ENCODE measurements at places on chromosomes 7 and 10.

GRCh38 chr10:24858288-24859270 is 93.8 kb downstream of the PRTFDC1 start:
- no peak for DNase-seq

- DNase-seq: no peak
Measured at GRCh38 chr7:70596598-70596913, 535.4 kb upstream of the GALNT17 start.

DNA sequence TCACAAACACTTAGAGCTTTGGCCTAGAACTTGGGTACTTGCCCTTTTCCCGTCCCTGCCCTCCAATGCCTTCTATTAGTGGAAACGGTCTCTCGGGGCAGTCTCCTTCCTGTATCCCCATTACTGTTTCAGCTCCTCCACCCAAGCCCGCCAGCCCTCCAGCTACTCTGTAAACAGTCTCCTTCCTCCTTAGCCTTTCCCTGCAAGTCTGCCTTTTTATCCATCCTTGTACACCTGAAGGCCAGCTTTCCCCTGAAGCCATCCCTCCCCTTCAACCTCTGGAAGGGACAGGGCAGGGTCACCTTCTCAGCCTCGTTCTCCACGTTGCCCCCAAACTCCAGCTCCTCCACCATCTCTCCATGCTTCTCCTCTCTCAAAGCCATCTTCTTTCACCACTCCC is 108.1 kb upstream of the ZNF746 start:
- DNase-seq: no peak

GRCh38 chr10:94963901-94964300 is 25.4 kb downstream of the CYP2C9 start:
- DNase-seq: no peak

DNA sequence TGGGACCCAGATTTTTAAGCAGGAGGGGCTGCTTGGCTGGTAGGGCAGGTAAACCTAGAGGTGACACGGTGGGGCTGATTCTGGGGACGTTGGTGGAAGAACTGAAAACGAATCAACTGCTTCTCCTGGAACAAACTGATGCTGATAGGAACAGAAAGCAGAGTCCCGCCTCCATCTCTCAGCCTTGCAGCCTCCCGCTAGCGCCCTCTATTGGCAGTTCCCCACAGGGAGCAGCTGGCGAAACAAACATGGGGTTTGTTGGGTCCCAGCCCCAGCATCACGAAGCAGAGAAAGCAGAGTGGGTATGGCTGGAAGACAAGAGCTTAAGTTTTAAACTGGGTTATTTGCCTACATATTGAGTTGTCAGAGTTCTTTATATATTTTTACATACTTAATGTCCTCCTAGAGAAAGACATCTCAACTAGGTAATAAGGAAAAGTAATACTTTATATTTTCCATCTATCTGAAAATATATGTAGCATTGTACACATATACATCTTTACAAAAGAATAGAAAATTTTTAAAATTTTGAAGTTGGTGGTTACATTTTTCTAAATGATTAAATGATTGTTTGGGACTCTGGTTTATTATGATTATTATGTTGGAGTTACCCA is 42.3 kb upstream of the FOXI2 start:
- DNase-seq: no peak

- no peak for DNase-seq
Measured at GRCh38 chr10:123442901-123443300, 223.3 kb upstream of the GPR26 start.

- no peak for DNase-seq
Measured at GRCh38 chr10:131061216-131061615, 250.3 kb downstream of the TCERG1L start.

DNA sequence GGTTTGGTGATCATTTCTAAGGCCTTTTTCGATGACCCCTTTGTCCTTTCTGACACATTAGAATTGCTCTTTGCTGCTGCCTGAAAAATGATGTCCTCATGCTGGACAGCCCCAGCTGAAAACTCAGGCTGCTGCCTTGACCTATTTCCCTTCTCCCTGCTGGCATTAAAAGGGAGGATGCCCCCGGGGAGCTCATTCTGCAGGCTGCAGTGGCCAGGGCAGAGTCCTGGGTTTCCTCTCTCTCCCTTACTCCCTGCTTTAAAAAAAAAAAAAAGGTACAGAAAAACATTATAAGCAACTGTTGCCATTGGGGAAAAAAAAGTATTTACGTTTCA is 35.4 kb downstream of the LRRC4 start:
- DNase-seq: no peak

DNA sequence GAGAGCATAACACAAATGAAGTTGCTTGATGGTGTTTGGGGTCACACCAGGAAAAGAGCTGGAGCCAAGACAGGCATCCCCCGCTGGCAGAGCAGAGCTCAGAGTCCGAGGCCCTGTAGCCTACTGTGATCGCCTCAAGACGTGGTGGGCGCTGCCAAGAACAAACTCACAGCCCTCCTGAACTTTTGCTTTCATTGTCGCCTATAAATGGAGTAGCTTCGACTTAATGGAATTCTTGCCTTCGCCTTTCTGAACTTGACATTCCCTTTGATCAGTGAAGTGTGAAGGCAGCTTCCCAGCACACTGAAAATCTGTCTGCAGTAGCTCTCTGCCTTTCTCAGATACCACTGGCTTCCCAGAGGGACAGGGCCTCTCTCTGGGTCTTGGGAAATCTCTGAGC is 21.3 kb downstream of the CPXM2 start:
- DNase-seq: no peak

- no peak for DNase-seq
Measured at GRCh38 chr10:119448628-119449584, 93.6 kb downstream of the RGS10 start.

DNA sequence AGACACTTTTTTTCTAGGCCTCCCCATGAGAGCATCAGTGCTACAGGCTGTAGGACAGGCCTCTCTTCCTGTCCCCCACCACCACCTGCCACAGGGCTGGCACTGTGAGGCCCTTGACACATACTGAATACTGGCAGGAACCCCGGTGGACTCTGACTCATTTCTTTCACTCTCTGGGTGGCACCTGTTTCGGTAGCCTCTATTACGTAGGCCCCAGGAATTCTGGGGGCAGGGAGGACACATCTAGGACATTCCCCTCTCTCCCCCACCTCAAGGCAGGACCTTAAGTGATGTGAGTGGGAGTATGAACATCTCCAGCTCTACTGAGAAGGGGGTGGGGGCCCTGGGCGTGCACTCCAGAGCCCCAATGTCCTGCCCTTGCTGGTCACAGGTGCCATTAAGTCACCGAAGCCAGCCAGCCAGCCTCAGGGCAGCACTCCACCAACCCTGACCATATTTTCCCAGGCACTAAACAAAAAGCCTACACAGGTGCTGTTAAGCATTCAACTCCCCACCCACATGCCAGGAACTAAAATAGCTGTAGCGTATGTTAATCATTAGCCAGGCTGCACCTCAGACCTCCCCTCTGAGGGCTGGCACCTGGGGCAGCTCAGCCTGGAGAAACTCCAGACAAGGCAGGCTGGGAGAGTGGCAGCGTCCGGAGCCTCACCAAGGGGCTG is 8.9 kb downstream of the ANXA11 start:
- DNase-seq: no peak

GRCh38 chr7:14403587-14403986 is 414.1 kb upstream of the ETV1 start:
- no peak for DNase-seq

- no peak for DNase-seq
Measured at GRCh38 chr7:20927976-20928375, 141.3 kb upstream of the SP8 start.

GRCh38 chr10:33164060-33164709 is 170.3 kb downstream of the NRP1 start:
- DNase-seq: no peak

DNA sequence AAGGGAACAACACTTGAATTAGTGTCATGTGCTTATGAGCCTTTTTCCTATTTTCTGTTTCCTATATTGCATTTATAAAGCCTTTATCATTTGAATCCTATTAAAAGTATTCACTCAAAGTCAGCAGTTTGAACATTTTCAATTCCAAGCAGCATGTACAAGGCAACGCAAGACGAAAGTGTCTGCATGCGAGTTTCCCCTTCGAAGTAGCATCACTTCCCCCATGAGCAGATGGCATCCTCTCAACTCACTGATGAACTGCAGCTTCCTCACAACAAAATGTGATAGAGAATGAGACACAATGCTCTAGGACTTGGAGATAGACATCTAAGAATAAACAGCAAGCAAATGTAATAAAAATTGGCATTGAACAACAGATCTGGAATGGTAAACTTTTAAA is 270.7 kb downstream of the PRPF18 start:
- DNase-seq: no peak

GRCh38 chr10:88254091-88254490 is 329.0 kb downstream of the RNLS start:
- no peak for DNase-seq

DNA sequence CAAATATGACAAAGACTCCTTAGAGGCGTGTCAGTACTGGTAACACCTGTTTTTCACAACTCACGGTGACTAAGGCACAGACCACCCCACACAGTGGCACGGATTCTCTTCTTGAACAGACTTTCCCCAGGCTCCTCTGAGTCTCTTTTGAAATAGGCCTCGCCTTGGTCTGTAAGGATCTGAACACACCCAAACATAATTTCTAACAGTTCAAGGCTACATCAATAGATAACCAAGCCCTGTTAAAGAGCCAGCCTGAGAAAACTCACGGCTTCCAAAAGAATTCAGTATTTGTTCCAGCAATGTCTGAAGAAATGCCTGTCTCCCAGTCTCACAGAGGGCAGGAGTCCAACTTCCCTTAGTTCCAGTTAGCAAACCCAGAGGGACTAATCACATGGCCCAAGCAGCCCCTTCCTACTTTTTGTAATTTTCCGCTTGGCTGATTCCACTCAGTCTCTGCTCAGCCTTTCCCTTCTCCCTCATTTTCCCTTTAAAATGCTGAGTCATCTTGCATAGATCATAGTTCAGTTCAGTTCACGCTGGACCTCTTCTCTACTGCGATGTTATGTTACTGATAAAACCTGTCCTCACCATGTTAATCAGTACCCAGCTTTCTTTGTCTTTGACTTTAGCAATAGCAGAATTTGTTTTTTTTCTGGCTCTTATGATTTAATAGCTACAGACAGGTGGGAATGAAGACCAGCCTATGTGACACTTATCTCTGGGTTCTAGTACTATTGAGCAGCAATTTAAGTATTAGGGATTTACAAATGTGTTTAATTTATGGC is 22.6 kb upstream of the AKR1C3 start:
- DNase-seq: no peak

GRCh38 chr10:34748767-34749166 is 66.3 kb downstream of the PARD3 start:
- no peak for DNase-seq

DNA sequence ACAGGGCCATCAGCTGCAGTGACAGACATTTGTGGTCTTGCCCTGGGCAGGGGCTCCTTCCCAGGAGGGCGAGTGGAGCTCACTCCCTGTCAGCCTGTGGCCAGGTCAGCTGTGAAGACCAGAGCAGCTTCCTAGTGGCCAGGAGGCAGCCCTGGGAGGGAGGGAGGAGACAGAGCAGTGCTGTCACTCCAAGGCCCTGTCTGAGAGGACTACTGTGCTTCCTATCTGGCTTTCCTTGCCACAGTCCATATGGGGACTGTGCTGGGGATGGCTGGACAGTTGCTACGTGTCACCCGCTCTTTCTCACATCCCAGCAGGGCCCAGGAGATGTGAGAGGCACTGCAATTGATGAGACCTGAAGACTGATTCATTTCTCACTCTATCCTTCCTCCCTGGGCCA is 15.2 kb upstream of the ADCYAP1R1 start:
- DNase-seq: no peak

- DNase-seq: no peak
Measured at GRCh38 chr10:129233351-129234148, 233.5 kb upstream of the MGMT start.

DNA sequence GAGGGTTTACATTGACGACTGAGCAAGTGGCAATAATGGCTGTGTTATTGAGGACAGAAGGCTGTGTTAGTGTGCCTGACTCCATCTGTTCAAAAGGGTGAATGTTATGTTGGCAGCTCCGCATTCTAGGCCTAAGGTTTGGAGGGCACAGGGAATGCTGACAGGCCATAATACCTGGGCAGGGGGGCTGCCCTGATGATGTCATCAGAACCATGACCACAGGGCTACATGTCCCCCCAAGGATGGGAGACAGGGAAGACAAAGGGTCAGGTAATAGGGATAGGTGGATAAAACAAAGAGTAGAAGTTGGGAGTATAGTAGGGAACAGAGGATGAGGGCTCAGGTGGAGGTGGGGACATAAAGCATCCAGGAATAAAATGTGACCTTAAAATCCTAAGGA is 1.8 kb upstream of the PPP3CB start:
- no peak for DNase-seq

DNA sequence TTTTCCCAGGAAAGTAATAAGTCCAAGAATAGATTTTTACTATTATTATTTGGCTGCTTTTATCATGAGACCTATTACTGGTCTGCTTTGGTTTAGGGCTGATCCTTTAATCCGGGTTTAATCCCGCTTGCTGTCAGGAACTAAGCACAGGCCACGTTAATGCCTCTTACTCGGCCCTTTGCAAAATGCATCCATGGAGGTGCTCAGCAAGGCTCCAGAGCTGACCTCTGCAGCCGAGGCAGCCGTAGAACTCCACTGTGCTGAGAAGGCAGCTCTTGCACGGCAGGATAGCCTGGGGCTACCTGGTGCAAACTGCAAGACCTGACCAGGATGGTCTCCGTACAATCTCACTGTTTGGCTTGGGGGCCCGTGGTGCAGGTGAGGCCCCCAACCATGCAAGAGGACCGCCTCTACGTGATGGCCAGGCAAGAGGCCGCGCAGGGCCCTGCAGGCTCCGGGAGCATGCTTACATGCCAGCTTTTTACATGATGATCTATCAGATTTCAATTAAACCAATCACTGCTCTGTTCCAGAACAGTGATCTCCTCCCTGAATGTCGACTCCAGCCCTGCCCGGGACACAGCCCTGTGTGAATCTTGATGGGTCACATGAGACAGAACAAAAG is 10.4 kb upstream of the CALML3 start:
- DNase-seq: no peak

DNA sequence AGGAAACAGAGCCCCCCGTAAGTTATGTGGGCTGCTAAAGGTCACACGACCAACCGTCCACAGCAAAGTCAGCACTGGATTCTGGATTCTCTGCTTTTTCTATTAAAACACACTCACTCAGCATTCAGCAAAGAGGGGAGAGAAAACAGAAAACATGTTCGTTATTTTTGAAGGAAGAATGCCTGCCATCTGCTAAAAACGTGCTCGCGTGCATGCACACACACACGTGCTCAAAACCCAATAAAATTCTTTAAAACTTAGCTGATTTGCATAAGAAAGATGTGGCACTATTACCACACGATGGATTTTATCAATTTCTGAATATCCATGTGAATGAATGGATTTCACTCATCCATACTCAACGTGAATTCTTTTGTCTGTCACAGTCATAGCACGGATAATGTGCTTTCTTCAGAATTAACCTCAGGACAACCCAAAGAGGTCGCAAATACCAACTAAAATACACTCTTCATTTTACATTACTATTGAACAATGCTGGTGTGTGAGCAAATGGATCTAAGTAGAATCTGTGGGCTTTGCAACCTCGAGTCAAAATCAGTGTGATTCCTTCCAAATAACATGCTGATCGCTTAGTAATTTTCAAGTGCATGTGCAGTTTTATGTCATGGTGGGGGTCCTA is 40.8 kb downstream of the NRP1 start:
- no peak for DNase-seq

Data from stimulated activated CD4-positive, alpha-beta T cell treated with anti-CD3 and anti-CD28 coated beads, TNF-alpha, amount 100 ng/mL, for 1 hour (primary cell).